IMR-90 (cell line): ENCODE measurements at places on chromosomes 7 and 10. TPM values are rescaled to one million over a fixed set of nuclear protein-coding genes. Genes with fewer than 3 reads are reported as not detected.

DNA sequence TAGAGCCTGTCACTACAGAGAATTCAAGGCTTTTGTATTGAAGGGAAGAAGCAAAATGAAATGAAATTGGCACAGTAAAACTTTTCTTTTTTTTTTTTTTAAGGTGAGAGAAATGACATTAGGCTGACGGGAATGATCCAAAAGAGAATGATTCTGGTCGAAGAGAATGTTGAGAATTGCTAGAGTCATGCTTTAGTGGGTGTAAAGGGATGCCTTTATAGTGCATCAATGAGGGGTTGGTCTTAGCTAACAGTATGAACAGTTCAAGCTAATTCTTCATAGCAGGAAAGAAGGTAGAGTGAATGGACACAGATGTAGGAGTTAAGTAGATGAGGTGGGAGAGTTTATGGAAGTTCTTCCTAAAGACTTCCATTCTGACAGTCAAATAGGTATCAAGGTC is 32.3 kb upstream of the LSM8 start:
- H3K36me3 ChIP-seq, result no peaks in the 10 kb centered on the region
- H3K27ac ChIP-seq, result no peak overlapping the region
- no peaks in the 10 kb centered on the region for H3K27me3 ChIP-seq
- no peaks in the 10 kb centered on the region; the same call in 1 of the 2 replicates for H3K4me1 ChIP-seq
- DNase-seq, result peak; percentile 28

DNA sequence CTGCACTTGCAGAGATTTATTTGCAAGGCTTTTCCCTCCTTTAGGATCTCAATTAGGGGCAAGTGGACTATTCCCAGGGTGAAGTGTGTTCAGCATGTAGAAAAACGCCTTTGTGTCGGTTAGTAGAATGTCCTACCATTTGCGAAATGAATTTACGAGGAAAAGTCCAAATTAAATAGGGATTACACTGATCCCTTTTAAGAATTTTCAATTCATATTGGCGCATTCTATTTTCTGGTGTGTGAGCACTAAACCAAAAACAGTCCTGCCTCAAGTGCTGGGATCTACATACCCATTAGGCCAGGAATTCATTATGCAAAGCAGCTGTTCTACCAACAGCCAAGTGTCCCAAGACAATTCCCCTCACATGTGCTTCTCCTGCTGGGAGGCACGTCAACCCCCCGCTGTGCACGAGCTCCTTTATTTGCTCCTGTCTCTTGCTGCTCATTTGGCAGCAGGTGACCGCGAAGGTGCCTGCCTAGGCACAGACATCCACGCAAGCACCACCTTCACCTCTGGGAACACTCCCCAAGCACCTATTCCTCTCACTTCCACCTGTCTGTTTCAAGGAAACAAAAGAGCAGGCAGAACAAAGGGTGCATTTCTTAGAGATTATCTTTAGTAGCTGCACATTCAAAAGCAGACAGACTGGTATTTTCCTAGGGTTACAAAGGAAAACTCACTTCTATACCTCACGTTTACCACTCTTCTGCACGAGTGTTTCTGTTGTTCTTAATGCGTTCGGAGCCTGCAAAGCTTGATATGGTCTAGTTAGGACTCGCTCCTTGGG is 134.6 kb upstream of the FGFR2 start:
- no peaks in the 10 kb centered on the region for H3K4me1 ChIP-seq
- H3K4me3 ChIP-seq, result no peak overlapping the region
- peaks cover 8% of the 10 kb centered on the region for H3K27me3 ChIP-seq
- no peak for DNase-seq
- no peak overlapping the region for H3K27ac ChIP-seq

DNA sequence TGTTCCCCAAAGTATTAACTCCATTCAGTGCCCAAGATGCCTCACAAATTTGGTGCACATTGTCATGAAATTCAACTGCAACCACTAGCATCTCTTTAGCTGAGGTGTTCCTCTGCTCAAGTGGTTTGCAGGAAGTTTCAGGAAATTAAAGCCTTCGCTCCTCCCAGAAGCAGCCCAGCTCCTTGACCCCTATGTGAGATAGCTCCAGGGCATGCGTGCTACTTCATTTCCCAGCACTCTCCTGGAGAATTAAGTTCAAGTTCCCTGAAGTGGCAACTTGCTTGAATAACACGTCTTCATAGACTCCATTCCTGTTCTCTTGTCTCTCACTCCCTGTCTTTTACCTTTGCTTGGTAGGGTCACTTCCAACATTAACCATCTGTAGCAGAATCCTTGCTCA is 750.3 kb downstream of the REEP3 start:
- no peak overlapping the region for H3K4me3 ChIP-seq
- no peaks in the 10 kb centered on the region for H3K4me1 ChIP-seq
- H3K27ac ChIP-seq, result no peak overlapping the region
- no peak for DNase-seq
- no peaks in the 10 kb centered on the region for H3K36me3 ChIP-seq

DNA sequence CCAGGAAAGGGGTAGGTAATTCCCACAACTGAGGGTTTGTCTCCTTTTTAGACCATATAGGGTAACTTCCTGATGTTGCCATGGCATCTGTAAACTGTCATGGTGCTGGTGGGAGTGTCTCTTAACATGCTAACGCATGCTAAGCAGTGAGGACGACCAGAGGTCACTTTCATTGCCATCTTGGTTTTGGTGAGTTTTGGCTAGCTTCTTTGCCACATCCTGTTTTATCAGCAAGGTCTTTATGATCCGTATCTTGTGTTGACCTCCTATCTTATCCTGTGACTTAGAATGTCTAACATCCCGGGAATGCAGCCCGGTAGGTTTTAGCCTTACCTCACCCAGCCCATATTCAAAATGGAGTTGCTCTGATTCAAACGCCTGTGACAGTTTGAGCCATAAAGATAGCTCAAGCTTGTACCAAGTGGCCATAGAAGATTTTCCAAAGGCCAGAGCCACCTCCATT is 176.0 kb upstream of the NAMPT start:
- H3K27ac ChIP-seq, result no peak overlapping the region
- no peaks in the 10 kb centered on the region for H3K27me3 ChIP-seq
- H3K4me1 ChIP-seq, result no peaks in the 10 kb centered on the region
- no peak for DNase-seq
- no peaks in the 10 kb centered on the region for H3K36me3 ChIP-seq

DNA sequence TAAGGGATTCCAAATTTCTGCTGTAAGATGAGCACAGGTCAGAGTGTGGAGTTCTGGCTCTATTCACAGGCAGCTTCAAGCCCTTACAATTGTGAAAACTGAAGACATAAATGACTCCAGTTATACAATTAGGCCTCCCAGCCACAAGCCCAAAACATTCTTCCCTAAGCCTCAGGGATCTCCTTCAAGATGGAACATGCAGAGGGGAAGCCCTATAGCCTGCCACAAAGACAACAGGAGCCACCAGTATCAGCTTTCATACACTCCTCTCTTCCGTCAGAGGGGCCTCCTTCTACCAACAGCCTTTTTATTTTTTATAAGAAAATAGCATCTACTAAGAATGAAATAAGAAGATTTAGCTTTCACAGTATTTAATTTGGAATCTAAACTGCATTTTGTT is 46.5 kb downstream of the DLD start:
- H3K4me3 ChIP-seq, result no peak overlapping the region
- peaks cover 46% of the 10 kb centered on the region for H3K36me3 ChIP-seq
- no peaks in the 10 kb centered on the region for H3K27me3 ChIP-seq
- no peak for DNase-seq

GRCh38 chr7:82018226-82018625 is 248.4 kb upstream of the HGF start:
- H3K4me1 ChIP-seq, result peaks cover 4% of the 10 kb centered on the region
- H3K27ac ChIP-seq, result no peak overlapping the region
- H3K27me3 ChIP-seq, result no peaks in the 10 kb centered on the region
- no peak overlapping the region for H3K4me3 ChIP-seq

DNA sequence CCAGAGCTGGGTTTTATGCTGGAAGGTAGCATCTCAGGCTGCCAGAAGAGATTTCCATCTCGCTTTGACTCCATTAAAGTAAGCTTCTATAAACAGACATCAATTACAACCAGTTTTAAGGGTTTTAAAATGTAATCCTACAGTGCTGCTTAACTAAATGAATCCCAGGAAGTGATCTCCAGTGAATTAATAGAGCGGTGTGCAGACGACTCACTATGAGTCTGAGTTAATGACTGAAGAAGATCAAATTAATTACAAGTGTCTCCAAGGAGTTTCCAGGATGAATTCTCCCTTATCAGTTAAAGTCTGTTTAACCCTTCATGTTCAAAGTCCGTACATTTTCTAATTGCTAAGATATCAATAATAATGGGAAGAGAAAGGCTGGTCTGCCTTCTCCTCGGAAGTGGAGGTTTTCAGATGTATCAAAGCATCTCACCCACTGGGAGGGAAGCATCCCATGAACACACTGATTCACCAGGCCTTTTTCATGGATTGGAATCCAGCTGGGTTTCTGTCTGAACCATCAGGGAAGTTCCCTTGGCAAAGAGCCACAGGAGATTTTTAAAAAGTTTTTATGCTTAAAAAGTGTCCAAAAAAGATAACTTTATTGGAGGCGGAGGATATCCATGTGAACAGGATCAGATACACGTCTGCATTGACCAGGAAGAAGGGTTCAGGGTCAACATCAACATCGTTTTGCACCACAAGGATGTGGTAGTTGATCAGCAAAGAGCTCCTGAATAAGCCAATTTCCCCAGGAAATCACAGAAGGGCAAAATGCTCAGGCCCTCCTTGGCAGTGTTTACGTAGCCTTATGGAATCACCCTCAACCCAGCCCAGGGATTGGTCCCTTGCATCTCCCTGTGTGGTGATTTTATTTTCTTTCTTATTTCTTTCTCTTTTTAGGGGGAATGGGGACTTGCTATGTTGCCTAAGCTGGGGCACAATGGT is 288.2 kb downstream of the POU6F2 start:
- H3K36me3 ChIP-seq, result no peaks in the 10 kb centered on the region
- H3K27me3 ChIP-seq, result no peaks in the 10 kb centered on the region
- no peaks in the 10 kb centered on the region for H3K4me1 ChIP-seq
- H3K27ac ChIP-seq, result no peak overlapping the region
- DNase-seq, result no peak

DNA sequence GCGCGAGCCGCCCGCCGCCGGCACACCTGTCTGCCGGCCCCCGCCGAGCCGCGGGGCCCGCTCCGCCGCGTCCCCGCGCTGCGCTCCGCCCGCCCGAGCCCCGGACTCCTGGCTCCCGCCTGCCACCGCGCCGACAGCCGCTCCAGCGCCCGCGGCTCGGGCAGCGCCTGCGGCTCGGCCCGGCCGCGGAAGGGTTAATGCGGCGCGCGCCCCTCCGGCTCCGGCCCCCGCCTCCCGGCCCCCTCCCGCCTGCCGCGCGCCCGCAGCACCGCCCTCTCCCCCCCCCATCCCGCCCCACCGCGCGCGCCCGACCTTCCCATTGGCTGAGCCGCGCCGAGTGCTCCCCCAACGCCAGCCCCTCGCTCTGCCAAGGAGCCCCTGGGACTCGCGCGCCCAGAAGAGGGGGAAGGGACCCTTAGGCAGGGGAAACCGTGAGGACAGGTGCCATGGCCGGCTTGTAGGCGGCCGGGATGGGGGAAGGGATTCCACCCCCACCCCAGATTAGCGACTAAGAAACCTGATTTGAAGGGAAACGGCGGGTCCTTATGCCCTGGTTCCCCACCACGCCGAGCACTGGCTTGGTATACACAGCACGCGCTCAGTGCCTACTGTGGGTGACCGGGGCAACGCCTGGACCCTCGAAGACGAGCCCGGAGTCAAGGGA is at the start of gene KCNH2:
KCNH2 (minus strand) TSS at position 196 of the 664 bp plus-strand sequence. CDS start 408 bp downstream, outside the sequence.
- H3K4me3 ChIP-seq, result peak within 1 kb of the TSS; percentile 29; the same call in 1 of the 2 replicates
- H3K4me1 ChIP-seq, result peaks cover 16% of the 10 kb centered on the region; the same call in 1 of the 2 replicates
- DNase-seq, result no peak
- no peaks in the 10 kb centered on the region for H3K36me3 ChIP-seq
- no peak within 1 kb of the TSS for H3K27ac ChIP-seq

- no peaks in the 10 kb centered on the region for H3K36me3 ChIP-seq
- no peak overlapping the region for H3K4me3 ChIP-seq
- no peaks in the 10 kb centered on the region for H3K4me1 ChIP-seq
- no peak for DNase-seq
- H3K27ac ChIP-seq, result no peak overlapping the region
- H3K27me3 ChIP-seq, result no peaks in the 10 kb centered on the region
Measured at GRCh38 chr10:88838766-88839350, 12.8 kb downstream of the ANKRD22 start.

DNA sequence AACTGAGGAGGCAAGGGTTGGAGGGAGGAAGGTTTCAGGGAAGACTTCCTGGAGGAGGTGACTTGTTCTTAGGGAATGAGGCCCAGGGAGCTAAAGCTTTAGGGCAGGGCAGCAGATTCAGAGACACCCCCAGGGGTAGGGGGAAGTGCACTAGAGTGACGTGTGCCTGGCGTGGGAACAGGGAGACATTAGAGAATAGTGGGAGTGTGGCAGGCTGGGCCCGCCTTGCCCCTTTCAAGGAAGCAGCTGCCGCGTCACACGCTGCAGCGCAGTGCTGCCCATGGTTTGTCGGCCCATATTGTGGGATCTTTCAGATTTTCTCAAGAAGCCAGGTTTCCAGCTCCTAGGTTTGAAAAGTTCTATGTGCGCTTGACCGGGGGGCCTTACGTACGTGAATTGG is 139.4 kb downstream of the LHPP start:
- no peak overlapping the region for H3K27ac ChIP-seq
- no peak for DNase-seq
- no peaks in the 10 kb centered on the region for H3K36me3 ChIP-seq
- H3K4me1 ChIP-seq, result no peaks in the 10 kb centered on the region
- H3K4me3 ChIP-seq, result no peak overlapping the region
- H3K27me3 ChIP-seq, result peaks cover 4% of the 10 kb centered on the region; the same call in 1 of the 2 replicates

GRCh38 chr10:113161066-113161465 is 211.0 kb downstream of the TCF7L2 start:
- peaks cover 7% of the 10 kb centered on the region for H3K4me1 ChIP-seq
- no peak overlapping the region for H3K4me3 ChIP-seq
- peaks cover 41% of the 10 kb centered on the region for H3K36me3 ChIP-seq
- DNase-seq, result no peak

GRCh38 chr7:137882261-137882668 is 35.5 kb upstream of the DGKI start:
- DNase-seq, result peak; percentile 100
- peaks cover 18% of the 10 kb centered on the region for H3K4me1 ChIP-seq
- no peaks in the 10 kb centered on the region for H3K27me3 ChIP-seq
- peak overlapping the region; percentile 32 for H3K27ac ChIP-seq
- peaks cover 62% of the 10 kb centered on the region for H3K36me3 ChIP-seq

The HMX2 gene
- not detected in 2 replicates for total RNA-seq

The SPDYE2B gene
- total RNA-seq, result not detected in 2 replicates

The LBX1 gene
- not detected in 2 replicates for total RNA-seq

The PON2 gene
- 36.2 and 49.7 TPM in 2 replicates for total RNA-seq

The DCLRE1C gene
- 8.1 TPM in 2 replicates for total RNA-seq

The OR2A1 gene
- not detected in 2 replicates for total RNA-seq

The PDIA4 gene
- 277 and 304 TPM in 2 replicates for total RNA-seq
